ENCODE measurements at places on chromosomes 5 and 9.

GRCh38 chr5:40577718-40578117 lies 102.0 kb upstream of the PTGER4 start:
- no peak for DNase-seq

GRCh38 chr5:107832746-107833145 lies 162.0 kb upstream of the EFNA5 start:
- no peak for DNase-seq

GRCh38 chr5:115496936-115497576 lies 47.5 kb downstream of the FEM1C start:
- DNase-seq = no peak

DNA sequence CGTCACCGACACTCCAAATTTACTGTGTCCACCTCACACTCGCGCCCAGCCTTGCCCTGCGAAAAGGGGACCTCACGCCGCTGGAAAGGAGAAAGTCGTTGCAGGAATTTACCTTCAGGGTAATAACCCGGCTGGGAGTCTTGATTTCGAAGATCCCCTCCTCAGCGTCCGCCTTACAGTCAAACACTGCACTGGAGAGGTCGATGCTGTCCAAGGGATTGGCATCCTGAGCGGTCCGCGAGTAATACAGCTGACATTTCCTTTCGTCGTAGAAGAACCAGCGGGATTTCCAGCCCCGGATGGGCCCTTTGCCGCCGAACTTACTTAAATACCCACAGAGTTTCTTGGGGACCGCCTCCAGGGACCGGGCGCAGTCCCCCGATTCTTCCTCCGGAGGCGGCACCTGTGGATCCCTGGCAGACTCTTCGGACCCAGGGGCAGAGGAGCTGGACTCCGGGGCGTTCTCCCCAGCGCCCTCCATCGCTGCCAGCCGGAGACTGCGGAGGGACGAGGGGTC lies 330 bp downstream of the TBC1D2 start:
- DNase-seq = no peak

- no peak for DNase-seq
Observed at GRCh38 chr9:34714007-34714406, 4.1 kb upstream of the CCL21 start.

- no peak for DNase-seq
Observed at GRCh38 chr5:1172670-1173404, 28.6 kb upstream of the SLC6A19 start.

DNA sequence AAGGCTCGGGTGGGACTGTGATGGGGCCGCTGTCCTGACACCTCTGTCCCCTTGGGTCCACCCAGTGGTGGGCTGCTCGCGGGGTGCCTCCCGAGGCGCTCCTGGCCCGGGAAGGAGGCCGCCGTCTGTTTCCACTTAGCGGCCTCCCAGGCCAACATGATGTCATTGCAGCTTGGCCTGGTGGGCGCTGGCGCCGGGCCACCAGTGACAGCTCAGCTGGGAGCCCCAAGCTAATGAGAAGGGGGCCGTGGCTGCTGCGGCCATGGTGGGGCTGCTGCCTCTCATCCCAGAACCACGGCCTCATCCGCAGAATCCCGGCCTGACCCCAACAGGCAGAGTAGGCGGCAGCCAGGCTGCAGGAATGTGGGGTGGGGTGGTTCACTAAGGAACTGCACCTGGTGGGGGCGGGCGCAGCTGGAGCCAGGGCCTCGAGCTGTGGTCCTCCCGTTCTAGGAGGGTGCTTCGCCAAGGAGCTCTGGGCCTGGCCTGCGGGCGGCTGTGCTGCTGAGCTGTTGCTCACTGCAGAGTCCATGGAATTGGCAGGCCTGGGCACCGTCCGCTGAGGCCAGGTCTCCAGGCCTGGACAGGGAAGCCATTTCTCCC lies 123.5 kb upstream of the COL5A1 start:
- DNase-seq = no peak

DNA sequence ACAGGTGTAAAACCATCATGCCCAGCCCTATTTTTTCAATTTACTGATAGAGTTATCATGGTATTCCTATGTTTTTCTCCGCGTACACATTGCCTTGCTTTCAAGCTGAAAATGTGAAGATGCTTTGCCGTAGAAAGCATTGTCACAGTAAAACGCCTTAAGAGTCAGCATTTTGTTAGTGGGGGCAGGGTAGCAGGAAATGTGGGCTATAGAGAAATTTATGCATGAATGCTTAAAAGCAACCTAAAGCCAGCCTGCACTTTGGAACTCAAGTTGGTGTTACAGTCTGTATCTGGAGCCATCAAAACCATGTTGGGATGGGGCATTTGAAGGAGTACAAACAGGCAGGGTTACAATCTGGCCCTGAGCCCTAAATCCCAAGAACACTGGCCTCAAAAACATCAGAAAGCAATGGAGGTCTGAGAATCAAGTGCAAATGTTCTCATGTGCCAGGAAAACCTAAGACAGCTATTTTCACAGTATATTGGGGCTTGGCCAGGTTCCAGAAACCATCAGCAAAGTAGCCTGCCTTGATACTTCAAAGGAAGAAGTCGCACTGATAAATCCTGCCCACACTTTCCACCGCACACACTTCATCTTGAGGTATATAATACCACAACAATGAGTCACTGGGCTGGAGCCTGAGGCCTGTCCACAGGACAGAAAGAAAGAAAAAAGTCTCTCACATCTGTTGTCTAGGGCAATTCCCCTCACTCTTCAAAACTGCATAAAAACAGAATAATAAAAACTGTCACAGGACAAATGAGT lies 313.8 kb downstream of the ENC1 start:
- DNase-seq = peak; percentile 9

GRCh38 chr5:101897914-101898313 lies 398.2 kb downstream of the SLCO4C1 start:
- DNase-seq = no peak

- no peak for DNase-seq
Observed at GRCh38 chr9:385818-386398, 171.2 kb downstream of the DOCK8 start.

DNA sequence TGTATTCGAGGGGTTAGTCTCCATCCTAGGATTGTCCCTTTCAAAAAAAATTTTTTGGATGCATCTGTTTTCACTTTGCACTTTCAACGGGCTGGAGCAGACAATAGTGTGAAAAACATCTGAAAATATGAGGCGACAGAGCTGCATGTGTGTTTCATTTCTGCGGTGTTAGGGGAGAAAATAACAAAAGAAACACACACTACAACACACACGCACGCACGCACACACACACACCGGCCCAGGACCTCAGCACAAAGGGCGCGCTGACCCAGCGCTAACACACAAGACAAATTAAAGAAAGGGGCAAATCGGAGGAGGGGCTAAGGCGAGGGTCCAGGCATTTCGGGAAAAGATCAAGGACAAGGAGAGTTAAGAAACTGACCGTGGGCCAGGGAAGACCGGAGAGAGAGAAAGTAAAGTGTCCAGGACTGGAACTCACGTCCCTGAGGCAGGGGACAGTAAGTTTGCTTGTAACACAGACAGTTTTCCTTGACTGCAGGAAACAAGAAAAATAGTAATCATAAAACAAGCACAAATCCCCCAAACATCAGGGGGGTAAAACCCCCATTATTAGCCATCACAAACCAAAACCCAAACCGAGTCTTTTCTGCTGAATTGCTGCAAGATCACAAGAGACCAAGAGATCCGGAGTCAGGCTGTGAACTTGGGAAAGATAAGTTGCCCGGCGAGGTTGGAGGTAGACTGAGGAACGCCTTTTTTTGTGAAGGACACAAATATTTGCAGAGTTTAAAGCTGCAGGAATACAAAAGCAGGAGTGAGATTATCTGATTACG lies 302.1 kb downstream of the PARP8 start:
- no peak for DNase-seq

DNA sequence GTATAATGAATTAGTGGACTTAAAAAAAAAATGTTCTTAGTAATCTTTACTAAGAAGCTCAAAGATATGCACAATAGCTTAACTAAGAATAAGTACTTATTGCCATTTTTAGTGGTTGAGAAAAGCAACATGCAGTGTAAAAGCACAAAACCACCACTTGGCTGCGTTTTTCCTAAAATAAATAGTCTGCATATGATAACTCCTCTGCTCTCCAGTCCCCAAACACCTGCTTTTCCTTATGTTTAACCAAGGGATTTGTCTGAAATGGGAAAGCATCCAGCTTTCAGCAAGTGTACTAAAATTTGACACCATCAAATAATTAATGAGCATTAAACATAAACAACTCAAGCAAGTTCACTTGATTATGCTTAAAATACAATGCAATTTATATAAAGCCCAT lies 41.4 kb downstream of the PSIP1 start:
- no peak for DNase-seq

- no peak for DNase-seq
Observed at GRCh38 chr5:89097103-89097502, 214.1 kb upstream of the MEF2C start.

- no peak for DNase-seq
Observed at GRCh38 chr9:137243626-137244485, 2.8 kb downstream of the TUBB4B start.

- no peak for DNase-seq
Observed at GRCh38 chr9:84374516-84374915, 34.0 kb upstream of the SLC28A3 start.

- DNase-seq = no peak
Observed at GRCh38 chr9:117747386-117747970, 43.3 kb downstream of the TLR4 start.

DNA sequence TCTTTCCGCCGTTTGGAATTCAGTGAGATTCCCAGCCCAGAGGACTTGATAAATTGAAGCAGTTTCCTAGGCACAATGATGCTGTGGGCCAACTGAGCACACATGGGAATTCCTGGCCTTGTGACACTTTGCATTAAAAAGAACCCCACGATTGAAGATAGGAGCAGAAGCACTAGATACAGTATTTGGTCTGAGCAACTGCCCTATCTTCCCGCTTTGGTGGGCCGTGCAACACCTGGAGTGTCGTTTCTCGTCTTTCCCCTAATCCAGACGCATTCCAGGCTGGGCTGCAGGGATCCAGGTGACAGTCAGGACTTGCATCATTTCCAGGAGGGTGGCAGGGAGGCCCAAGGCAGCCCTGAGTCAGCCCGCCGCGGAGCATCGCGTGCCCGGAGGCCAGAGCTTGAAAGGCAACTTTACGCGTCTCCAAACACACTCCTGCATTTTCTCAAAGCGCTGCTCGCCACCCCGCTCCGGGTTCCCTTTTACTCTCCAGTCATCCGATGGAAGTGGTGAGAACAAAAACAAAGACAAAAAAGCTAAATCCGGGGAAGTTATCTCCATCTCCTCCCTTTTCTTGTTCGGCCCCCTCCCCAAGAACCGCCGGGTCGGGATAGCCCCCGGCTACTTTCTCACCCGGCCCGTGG lies 753 bp upstream of the STC2 start:
- no peak for DNase-seq

DNA sequence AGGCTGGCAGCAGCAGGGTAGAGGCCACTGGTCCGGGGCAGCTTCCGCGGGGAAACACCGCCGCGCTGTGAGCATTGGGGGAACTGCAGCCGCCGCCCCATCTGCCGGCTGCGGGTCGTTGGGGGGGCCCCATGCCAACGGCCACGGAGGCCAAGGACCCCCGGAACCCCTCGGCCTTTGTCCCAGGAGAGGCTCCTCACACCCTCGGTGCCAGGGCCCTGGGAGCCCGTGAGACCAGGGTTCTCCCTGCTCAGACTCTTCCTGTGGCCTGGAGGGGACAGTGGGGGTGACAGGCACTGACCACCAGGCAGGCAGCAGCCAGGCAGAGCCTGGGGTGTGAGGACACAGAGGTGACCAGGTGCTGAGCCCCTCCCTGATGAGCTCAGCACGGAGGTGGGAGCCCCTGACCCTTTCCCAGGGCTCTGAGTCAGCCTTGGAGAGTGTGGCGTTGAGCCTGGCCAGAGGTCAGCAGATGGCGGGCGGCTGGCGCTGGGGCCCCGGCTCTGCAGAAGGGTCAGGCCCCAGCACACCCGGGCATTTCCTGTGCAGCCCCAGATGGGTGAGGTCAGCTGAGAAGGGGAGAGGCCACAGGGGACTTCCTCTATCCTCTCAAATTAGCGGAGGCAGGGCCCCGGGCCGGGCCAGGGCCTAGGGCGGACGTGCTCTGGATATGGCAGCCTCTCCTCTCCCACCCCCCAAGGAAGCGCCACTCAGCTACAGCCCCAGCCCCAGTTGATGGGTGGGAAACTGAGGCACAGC lies 17.9 kb upstream of the EGFL7 start:
- peak; percentile 38 for DNase-seq

DNA sequence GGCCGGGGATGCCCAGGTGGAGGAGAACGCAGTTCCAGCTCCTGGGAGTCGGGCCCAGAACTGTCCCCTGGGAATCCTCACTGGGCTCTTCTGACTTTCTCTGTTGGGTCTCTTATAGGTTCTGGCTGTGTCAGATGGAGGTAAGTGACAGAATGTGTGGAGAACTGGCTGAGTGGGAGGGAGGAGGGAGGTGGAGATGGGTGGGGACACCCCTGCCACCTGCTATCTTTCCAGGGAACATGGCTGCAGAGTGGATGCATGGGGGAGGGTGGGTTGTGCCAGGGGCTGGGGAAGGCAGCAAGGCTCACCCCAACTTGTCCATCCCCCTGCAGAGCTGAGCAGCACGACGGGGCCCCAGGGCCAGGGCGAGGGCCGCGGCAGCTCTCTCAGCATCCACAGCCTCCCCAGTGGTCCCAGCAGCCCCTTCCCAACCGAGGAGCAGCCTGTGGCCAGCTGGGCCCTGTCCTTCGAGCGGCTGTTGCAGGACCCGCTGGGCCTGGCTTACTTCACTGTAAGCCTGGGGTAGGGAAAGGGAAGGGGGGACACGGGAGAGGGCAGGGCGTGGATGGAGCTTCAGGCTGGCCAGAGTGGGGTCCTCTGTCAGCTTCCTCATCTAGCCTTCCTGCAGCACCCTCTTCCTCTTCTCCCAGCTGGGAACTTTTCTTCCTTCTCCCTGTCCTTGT lies 8.3 kb downstream of the RGS14 start:
- DNase-seq = no peak

DNA sequence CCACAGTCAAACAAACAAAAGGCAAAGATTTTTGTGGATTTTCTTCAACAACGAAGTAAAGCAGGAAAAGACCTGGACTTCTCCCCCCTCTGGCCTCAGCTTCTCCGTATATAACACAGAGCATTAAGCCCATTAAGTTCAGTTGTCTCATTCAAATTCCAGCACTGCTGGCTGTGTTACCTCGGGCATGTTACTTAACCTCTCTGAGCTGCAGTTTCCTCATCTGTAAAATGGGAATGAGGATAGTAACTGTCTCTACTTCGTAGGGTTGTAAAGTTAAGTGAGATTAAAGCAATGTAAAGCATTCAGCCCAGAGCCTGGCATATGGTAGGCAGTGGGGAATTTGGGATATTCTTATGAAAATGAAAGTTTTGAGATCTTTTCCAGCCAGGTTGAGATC lies 92.7 kb upstream of the SMIM23 start:
- DNase-seq = no peak

DNA sequence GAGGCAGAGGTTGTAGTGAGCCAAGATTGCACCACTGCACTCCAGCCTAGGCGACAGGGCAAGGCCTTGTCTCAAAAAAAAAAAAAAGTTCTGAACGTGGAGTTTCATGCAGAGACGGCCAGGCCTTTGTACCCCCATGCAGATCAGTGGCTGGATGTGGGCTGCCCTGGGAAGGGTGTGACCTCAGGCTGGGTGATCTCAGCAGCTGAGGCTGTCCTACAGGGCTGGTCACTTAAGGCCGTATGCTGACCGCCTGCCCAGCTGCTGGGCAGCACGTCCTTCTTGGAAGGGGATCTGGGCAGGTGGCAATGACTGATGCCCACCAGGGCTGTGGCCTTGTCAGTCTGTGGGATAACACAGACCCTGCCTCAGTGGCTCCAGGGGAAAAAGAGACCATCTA lies 37.2 kb upstream of the GRHPR start:
- DNase-seq = no peak

Measured in activated CD8-positive, alpha-beta memory T cell treated with anti-CD3 and anti-CD28 coated beads for 1 hour (primary cell).